ENCODE measurements at places on chromosomes 2 and 18.
A peak's percentile ranks its signal among the peaks of the same experiment; 100 is the strongest.

GRCh38 chr2:88250404-88250803 is 80.3 kb downstream of the THNSL2 start:
- no peak for DNase-seq

DNA sequence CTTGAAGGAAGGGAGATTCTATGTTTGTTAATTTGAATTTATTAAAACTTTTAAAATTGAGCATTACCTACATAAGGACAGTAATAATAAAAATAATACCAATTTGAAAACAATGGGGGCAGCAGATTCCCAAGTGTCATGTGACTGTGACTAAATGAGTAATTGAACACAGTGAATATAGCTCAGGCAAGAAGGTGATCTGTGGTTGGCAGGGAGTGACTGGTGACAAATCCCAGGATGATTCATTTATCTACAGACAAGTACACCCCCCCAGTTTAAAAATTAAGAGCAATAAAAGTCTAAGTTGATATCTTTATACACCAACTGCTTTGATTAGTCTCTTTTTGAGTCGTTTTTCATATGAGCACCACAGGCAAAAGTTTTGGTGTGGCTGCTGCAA is 299.5 kb downstream of the ARHGAP15 start:
- no peak for DNase-seq

DNA sequence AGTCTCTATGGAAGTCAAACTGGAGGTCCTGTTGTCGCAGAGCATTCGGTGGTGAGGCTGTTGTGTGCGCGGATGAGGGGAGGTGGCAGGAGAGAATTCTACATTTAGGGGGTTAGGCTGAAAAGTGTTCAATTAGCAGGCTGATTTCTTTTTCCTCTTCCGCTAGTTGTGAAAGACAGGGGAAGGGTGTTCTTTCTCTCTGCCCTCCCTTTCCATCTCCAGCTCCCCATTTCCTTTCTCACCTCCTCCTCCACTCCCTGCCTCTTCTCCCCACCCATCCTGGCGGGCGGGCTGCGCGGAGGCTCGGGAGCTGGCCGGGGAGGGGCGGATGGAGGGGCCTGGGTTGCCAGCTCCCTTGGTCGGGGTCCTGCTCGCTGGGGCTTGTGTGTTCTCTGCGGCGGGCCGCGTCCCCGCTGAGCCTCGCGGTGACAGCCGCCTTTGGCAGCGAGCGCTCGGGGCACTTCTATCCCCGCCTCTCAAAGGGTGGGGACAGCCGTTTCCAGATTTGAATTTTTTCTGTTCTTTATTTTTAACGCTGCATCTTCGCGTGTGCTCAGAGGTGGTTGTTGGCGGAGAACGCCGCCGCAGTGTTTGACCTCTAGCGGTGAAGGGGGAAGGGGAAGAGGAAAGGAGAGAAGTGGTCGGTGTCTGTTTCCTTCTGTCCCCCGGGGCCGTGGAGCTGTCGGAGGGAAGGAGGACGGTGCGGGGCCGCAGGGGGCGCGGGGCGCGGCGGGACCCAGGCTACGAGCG is 3.6 kb downstream of the SOX11 start:
- DNase-seq = no peak

GRCh38 chr2:143177096-143177786 is 48.0 kb downstream of the ARHGAP15 start:
- no peak for DNase-seq

- no peak for DNase-seq
Observed at GRCh38 chr2:29789911-29790485, 131.4 kb downstream of the ALK start.

GRCh38 chr2:17101091-17101490 is 417.1 kb downstream of the RAD51AP2 start:
- no peak for DNase-seq

- DNase-seq = no peak
Observed at GRCh38 chr2:233756429-233757081, 3.5 kb upstream of the UGT1A1 start.

GRCh38 chr2:238231251-238231793 is 8.5 kb downstream of the HES6 start:
- DNase-seq = peak; percentile 38
